Astrocyte (in vitro differentiated cells and primary cell): ENCODE measurements at places on chromosomes 6 and 20.

DNA sequence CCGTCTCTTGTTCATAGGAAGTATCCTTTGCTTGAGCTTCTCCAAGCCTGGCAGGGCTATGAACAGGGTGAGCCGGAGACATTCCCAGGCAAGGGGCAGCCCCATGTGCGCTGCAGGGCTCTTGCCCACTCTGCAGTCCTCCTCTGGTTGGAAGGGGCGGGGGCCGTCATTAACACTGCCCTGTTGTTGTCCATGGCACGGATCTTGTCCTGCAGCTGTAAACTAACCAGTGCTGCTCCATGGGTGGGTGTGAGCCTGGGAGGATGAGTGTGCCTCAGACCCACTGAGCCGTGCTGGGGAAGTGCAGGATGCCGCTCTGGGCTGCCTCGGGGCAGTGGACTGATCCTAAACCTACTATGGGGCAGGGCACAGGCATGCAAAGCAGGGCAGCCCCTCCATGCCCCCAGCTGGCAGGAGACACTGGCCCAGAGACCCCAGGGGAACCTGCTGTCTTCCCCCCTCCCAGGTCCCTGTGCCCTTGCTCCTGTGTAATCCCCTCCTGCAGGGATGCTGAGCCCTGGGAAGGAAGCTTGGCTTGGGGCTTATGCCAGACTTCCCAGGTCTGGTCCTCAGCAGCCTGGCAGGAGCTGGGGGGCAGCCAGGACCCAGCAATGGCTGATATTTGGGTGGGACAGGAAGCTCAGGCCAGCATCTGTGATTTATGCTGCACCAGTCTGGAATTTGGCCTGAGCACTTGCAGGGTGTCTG, 8.5 kb downstream of the EBF4 start:
- DNase-seq: no peak

DNA sequence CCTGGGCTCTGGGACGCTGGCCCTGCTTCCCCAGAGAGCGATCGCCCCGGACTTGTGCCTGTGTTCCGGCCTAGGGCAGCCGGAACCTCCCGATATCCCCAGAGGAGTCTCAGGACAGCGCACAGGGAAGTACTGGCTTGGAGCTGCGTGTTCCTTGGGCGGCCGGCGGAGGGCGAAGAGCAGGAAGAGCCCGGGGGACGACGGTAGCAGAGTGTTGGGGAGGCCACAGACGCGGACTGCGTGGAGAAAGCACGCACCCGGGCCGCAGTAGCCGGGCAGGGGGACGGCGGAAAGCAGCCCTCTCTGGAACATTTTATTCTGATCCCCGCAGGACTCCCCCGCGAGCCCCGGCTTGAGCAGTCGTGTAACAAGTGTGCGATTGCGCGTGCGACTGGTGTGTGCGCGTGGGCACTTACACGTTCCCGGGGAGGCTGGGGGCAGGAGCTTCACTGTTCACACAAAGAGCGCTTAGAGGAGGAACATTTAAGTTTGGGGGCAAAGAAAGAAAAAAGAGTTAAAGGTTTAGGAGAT, 36.1 kb downstream of the NCR2 start:
- peak; percentile 52 for DNase-seq

- peak; percentile 32 for DNase-seq
These were observed 27.9 kb downstream of the DNMT3B start for GRCh38 chr20:32789896-32790750.

DNA sequence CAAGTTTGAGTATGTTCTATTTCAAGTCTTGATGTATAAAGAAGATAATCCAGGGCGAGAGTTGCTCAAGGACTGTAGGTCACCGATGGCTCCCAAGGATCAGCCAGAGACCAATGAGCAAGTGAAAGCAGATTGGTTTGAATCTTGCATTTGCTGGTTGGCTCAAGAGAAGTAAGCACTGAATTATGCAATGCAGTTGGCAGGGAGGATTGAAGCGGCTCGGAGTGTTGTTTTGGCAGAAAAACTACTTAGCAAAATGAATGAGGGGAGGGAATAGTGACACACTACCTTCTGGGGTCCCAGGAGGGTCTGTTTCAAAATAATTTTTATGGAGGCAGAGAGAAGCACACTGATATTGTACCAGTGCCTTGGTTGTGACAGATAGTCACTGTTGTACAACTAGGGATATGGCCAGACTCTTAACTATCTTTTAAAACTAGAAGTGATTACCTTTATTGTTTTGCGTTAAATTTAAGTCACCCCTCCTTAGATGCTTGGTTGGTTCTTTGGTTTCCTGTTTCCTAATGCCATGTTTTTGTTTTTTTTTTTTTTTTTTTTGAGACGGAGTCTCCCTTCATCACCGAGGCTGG, 15.7 kb downstream of the SASH1 start:
- peak; percentile 38 for DNase-seq

GRCh38 chr6:163438940-163439335, 24.4 kb downstream of the QKI start:
- no peak for DNase-seq

GRCh38 chr6:26284537-26285142, 80.4 kb upstream of the BTN3A2 start:
- DNase-seq: peak; percentile 57

DNA sequence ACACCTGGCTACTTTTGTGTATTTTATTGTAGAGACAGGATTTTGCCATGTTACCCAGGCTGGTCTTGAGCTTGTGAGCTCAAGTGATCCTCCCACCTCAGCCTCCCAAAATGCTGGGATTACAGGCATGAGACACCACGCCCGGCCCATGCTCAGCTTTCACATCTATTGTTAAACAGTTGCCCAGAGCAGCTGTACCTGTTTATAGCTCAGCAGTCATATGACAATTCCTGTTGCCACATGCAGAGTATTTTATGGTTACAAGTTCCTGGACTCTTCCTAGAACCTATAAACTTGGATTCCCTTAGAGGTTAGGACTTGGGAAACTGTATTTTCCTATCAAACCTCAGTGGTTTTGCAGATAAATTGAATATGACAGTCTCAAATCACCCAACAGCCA, 188.3 kb upstream of the KCNG1 start:
- no peak for DNase-seq

GRCh38 chr6:13369591-13369990, 41.3 kb upstream of the TBC1D7 start:
- no peak for DNase-seq

DNA sequence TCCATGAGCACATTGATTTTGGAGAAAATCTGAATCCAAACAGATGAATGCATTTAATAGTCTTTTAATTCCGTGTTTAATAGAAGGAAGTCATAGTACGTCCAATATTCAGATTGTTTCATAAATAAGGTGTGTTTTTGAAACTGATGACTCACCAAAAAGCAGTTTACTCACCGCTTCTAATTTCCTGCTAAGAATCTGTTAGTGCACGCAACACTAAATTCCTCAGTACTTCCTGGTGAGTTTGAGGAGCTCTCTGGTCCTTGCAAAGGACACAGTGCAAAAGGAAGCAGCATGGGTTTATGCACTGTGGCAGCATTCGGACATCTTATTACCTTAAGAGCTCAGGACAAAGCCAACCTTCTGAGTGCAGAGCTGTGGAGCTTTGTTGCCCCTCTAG, 2.3 kb upstream of the ADGRF1 start:
- peak; percentile 76 for DNase-seq

DNA sequence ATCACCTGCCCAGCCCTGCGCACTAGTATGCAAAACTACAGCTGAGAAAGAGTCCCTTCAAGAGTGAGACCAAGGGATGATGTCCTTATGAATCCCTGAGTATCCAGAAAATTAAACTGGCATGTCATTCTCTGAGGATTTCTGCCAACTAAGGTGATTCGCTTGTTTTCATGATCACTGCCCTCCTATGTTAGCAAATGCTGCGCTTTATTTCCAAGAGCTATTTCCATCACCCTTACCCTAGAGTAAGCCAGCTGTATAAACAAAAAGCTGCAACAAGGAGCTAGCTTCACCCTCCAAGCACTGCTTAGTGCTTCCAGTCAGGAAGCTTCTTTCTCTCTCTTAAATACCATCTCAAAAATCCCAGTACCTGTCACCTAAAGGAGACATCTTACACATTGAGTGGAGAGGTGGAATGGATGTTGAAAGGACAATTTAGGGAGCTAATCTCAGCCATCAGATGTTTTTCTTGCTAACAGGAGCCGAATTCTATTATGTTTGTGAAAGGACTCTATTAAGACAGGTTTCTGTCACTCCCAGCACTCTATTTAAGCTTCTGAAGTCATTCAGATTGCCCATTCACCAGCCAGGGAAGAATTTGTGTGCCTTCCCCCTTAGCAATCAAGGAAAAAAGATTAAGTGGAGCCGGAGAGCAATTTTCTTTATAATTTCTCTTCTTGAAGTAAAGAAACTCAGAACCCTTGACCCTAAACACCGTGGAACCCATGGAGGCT, 322.2 kb downstream of the NRN1 start:
- peak; percentile 39 for DNase-seq

DNA sequence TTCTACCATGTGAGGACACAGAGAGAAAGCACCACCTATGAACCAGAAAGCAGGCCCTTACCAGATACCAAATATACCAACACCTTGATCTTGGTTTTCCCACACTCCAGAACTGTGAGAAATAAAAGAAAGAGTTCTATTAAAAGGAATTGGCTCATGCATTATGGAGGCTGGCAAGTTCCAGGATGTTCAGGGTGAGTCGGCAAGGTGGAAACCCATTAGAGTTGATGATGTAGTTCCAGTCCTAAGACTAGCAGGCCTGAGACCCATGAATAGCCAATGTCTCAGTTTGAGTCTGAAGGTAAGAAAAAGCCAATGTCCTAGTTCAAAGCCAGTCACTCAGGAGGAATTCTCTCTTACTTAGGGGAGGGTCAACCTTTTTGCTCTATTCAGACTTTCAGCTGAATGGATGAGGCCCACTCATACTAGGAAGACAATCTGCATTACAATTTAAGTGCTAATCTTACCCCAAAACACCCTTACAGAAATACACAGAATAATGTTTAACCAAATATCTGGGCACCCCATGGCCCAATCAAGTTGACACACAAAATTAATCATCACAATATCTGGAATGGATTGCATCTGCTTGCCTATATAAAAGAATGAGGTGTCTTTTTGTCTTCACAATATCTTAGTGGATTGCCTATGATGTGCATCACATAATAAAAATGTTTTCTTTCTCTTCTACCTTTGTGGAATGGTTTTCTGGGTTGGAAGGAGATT, 5.5 kb upstream of the TAAR1 start:
- DNase-seq: no peak

DNA sequence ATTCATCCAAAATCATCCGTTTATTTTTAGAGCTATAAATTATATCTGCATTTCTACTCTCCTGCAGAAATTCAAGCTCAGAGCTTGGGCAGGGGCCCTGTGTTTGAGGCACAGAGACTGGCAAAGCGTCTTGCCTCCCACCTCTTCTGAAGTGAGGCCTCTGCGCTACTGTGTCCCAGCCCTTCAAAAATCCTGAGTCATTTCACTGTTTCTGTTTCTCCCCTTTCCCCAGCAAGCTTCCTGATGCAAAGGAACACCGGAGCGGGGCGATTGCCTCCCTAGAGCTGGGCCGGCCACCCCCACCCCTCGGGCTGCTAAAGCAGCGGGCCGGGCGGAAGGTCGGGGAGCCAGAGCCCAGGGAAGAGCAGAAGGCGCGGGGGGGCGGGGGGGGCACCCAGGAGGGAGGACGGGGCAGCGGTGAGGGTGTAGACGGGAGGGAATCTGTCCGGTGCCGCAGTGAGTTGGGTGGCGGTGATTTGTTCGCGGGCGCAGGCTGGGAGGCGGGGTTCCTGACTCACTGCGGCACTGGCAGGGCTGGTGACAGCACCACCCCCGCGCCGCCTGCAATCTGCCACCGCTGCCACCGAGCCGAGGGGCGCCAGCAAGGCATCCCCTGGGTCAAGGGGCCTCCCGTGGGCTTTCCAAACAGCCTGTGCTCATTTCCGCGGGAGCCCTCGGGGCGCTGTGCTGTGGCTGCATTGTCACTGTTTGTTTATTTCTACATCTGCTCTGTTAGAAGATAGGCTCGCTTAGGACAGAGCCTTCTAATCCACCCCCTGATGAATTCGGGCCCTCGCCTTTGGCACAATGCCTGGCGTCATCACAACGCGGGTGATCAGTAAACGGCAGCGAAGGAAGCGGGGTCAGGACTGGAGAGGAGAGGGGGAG, 46.5 kb upstream of the SNAP25 start:
- DNase-seq: peak; percentile 47

GRCh38 chr6:14423330-14423729, 305.8 kb downstream of the CD83 start:
- DNase-seq: no peak

DNA sequence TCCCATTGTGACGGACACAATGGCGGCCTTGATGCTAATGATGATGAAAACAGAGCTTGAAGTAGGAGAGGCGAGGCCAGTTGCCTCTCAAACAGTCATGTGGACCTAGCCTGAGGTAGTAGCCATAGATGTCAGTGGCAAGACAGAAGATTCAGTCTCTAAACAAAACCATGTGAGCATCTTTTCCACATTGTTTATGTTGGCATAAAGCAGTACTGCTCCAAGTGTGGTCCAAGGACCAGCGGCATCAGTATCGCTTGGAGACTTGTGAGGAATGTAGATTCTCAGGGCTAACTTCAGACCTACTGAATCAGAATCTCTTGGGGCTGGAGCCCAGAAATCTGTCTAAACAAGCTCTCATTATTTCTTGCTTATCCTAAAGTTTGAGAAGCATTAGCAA, 312.8 kb upstream of the JAG1 start:
- DNase-seq: peak; percentile 58

- no peak for DNase-seq
These were observed 189.6 kb downstream of the TTLL2 start for GRCh38 chr6:167514524-167514923.

DNA sequence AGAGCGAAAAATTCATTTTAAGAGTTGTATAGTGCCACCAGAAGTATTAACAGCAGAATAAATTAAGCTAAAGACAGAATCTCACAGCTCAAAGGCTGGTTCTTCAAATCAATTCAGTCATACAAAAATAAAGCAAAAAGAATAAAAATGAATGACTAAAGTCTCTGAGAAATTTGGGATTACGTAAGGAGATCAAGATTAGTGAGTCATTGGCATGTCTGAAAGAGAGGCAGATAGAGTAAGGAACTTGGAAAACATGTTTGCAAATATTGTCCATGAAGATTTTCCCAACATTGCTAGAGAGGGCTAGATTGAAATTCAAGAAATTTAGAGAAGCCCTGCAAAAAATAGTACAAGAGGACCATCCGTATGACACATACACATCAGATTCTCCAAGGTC, 1413.9 kb upstream of the ADGRB3 start:
- DNase-seq: peak; percentile 3

DNA sequence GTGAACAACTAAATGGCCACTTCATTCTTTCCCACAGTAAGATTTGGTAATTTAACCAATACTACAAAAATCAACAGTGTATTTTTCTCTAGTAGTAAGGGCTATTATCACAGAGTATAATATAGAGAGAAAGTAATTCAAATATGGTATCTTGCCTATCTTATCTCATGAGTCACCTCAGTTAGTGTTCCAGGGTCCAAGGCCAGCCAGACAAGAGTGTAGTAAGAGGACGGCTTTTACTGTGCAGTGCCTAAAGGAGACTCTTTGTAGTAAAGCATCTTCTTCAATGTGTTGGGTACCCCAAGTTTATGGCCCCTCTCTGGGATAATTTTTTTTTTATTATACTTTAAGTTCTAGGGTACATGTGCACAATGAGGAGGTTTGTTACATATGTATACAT, 607.4 kb downstream of the PKHD1 start:
- no peak for DNase-seq

DNA sequence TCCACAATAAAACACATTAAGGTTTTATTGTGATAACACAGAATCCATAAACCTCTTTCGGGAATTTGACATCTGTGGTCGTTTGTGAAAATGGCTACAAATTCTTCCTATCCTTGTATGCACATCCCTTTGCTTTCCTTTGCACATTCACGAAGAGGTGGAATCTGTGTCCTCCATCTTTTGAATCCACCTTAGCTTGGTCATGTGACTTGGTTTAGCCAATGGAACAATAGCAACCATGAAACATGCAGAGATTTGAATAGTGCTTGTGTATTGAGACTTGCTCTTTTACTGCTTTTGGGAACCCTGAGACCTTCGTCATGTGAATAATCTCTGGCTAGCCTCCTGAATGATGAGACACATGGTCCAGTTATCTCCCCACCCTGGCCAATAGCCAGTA, 49.7 kb upstream of the NOP56 start:
- DNase-seq: no peak
